ENCODE measurements at places on chromosomes 1 and 21.

DNA sequence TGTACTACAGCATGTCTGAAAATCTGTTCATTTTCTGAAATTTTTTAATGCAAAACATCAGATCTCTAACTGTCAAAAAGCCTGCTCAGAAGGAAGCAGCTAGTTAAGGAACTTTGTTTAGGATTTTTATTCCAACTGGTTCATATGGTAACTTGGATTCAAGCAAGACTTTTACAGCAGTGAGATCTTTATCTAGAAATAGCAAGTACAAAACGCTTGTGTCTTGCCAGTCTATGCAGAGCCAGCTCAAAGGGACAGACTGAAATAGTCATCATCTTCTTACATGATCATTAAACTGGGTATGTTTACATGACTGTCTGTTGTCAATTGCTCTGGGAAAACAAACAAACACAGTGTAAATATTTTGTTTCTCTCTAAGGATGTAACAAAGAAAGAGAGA is 37.6 kb downstream of the DDAH1 start:
- DNase-seq = no peak

- DNase-seq = no peak
These were observed 39.5 kb upstream of the STMN1 start for GRCh38 chr1:25945761-25946160.

DNA sequence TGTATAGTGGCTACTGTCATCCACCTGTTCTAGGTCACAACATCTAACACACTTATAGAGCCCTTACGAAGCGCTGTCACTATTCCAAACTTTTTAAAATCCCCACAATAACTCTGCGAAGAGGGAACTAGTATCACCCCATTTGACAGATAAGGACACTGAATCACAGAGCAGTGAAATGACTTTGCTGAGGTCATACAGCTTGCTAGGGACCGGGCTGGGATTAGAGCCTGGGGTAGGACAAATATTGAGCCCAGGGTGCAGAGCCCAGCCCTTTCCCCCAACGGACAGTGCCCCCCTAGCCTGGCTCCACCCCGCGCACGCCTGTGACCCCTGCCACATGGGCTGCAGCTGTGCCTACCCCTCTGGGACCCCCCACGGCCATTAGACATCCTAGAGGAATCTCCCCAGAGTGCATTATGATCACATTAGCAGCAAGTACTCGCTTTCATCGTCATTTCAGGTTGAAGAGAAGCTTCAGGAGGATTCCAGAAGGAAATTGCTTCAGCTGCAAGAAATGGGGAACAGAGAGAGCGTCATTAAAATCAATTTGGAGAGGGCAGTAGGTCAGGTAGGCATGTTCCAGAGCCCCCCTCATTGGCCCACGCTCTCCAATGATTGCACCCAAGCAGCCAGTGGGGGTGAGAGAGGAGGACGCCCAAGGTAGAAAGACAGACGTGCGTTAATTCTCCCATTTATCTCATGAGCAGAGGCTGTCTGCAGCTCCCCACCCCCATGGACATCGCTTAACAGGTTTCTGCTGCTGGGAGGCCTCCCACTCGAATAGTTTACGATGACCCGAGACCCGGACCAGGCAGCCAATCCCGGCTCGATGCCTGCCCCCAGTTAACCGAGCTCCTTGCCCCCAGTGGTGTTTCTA is 77.2 kb downstream of the FHAD1 start:
- no peak for DNase-seq

- peak; percentile 36 for DNase-seq
These were observed 5.0 kb downstream of the PFKL start for GRCh38 chr21:44304877-44305293.

- DNase-seq = peak; percentile 61
These were observed 123.9 kb upstream of the PPP2R5A start for GRCh38 chr1:212161231-212161781.

DNA sequence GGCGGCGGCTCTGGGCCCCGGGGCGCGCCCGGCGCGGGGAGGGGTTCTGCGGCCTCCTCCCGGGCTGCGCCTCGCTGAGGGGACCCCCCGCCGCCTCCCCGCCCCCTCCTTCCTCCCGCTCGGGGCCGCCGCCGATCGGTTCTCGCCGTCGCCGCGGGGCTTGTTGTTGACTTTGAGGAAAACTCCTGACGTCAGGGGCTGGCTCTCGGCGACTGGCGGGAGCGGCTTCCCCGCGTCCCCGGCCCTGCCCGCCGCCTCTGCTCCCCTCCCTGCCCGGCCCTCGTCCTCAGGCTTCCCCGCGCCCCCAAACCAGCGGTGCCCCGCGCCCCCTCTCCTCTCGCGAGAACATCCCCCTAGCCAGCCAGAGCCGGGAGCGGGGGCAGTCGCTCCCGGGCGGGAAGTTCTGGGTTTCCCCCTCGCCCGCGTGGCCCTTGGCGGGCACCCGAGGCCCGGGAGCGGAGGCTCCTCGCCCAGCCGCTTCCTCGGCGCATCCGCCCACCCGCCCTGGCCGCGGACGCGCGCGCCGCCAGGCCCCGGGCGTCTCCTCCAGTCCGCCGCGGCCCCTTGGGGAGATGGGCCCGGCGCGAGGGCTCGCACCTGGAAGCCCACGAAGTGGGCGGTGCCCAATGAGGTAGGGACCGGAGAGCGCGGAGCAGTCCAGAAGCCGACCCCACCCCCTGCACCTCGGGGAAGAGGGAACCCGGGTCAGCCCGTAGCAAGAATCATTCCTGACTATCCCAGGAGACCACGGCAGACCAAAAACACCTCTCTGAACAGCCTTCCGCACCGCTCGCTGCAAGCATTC is 611 bp upstream of the AKT3 start:
- peak; percentile 90 for DNase-seq

- no peak for DNase-seq
These were observed 137.0 kb downstream of the DENND1B start for GRCh38 chr1:197638316-197638715.

- DNase-seq = no peak
These were observed 35.5 kb downstream of the SRSF11 start for GRCh38 chr1:70256664-70257063.

GRCh38 chr21:35099310-35099709 is 50.2 kb upstream of the RUNX1 start:
- DNase-seq = no peak

GRCh38 chr1:153362187-153362775 is 4.6 kb downstream of the S100A9 start:
- DNase-seq = no peak

GRCh38 chr1:41615316-41615715 is 130.8 kb upstream of the EDN2 start:
- DNase-seq = no peak

- no peak for DNase-seq
These were observed 14.3 kb downstream of the UMODL1 start for GRCh38 chr21:42085246-42086077.

DNA sequence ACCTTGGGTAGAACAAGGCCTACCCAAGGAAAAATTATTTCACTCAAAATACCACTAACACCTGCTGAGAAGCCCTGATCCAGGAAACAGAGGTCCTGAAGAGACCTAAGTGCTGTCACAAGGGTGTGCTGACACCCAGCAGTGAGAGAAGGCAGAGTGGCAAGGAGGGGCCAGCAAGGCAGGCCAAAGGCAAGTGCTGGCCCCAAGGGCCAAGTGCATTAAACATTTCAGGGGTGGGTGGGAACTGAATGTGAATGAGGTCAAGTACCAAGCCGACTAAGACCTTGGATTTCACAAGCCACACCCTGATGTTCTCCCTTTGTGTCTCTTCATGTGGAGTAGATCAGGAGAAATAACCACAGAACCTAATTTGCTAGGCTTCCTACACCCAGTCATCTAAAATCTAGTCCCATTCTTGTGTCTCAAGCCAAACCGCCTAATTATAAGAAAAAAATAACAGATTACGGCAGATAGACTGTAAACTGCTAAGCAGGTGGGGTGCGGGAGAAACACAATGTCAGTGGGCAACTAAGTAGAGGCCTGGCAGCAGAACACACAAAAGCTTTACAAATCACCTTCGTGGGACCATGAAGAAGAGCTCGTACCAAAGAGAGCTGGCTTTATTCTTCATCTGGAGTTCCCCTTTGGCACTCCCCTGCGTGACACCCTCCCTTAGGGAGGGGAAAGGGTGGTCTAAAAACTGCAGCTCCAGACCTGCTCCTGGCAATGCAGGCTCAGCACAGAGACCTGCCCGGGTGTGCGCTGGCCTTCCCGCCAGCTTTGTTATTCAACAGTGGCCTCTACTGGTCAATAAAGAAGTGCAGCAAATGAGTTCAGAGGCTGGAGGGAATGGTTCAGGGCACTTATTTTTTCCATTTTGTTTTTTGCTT is 8.7 kb downstream of the UBE2G2 start:
- DNase-seq = peak; percentile 62

DNA sequence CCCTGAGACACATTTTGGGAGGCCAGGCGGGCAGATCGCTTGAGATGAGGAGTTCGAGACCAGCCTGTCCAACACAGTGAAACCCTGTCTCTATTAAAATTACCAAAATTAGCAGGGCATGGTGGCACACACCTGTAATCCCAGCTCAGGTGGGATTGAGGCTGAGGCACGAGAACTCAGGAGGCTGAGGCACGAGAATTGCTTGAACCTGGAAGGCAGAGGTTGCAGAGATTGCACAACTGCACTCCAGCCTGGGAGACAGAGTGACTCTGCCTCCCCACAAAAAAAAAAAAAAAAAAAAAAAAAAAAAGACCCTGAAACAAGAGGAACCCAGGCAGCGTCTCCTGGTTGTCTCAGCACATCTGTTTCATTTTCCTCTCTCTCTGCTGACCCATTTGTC is 24.2 kb downstream of the PGM1 start:
- no peak for DNase-seq

GRCh38 chr1:46343705-46344104 is 3.1 kb downstream of the NSUN4 start:
- no peak for DNase-seq

- DNase-seq = no peak
These were observed 99.1 kb downstream of the ASTN1 start for GRCh38 chr1:177065430-177065829.

DNA sequence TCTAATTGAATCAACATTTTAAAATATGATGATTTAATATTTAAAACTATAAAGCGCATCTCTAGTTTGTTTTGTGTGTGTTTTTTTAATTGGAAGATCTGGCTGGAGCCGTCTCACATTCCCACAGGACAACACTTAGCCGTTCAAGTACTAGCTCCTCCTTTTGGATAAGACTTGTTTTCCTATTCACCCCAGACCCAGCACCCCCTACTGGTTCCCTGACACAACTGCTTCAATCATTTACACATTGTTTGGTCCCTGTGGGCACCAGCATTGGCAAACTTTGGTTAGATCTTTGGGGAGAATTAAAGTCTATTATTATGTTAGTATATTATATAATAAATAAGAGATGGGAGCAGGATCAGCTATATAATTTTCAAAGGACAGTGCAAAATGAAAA is 34.5 kb downstream of the TYW3 start:
- no peak for DNase-seq

- DNase-seq = no peak
These were observed 637 bp upstream of the MYBPHL start for GRCh38 chr1:109307274-109308021.

DNA sequence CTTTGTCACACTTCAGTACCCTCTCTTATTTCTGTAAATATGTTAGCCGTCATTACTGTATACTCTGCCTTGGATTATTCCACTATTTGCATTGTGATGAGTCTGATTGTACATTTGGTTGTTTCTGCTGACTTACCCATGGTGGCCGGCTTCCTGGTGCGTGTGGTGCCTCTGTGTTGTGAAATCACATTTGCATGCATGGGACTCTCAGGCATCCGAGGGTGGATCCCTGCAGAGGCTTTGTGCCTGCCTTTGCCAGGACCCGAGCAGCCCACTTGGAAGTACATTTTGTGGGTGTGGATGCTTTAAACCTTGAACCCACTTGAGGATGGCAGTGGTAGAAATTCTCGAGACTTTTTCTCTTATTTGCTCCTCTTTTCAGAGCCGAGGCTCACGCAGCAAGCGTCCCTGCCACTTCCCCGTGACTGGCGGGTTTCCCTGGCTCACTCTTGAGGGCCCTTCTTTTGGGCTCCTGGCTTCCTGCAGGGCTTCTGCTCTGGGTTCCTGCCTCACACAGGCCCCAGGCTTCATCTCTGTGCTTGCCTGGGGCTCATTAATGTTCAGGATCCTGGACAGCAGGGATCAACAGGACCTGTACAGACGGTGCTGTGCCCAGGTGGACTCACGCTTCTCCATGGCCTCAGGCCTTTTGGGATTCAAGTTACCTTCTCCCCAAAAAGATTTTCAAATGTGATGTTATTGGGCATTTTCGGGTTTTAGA is 36.6 kb downstream of the POFUT2 start:
- no peak for DNase-seq

GRCh38 chr21:36694031-36694515 is 4.8 kb upstream of the SIM2 start:
- DNase-seq = no peak

DNA sequence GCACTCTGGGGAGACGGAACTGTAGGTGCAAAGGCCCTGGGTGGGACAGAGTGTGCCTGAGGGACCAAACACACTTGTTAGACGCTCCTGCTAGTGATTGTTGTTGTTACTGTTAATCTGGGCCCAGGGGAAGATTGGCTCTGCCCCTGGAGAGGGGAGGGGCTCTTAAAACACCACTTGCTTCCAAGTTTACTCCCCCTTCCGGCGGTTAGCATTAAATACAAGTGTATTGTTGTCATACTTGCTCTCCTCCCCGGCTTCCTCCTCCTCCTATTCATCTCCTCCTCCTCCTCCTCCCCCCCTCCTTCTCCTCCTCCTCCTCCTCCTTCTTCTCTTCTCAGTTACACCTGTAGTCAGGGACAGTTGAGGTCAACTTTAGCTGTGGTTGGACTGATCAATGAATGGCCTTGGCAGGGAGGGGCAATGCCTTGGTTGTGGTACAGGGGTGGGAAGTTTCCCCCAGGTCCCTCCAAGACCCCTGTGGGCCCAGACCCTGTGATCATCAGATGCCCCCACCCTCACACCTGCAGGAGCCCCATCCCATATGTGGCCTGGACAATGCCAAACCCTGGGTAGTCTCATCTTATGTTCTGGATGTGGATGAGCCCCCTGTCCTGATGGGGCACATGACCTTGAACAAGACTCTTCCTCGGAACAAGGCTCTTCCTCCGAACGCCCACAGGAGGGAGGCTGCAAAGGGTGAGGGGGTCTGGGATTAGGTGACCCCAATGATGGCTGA is 217.3 kb downstream of the PTPRU start:
- peak; percentile 60 for DNase-seq

- no peak for DNase-seq
These were observed 75.0 kb downstream of the EPS15 start for GRCh38 chr1:51444096-51444495.

GRCh38 chr1:203177036-203177405 is 1.4 kb upstream of the MYBPH start:
- no peak for DNase-seq

DNA sequence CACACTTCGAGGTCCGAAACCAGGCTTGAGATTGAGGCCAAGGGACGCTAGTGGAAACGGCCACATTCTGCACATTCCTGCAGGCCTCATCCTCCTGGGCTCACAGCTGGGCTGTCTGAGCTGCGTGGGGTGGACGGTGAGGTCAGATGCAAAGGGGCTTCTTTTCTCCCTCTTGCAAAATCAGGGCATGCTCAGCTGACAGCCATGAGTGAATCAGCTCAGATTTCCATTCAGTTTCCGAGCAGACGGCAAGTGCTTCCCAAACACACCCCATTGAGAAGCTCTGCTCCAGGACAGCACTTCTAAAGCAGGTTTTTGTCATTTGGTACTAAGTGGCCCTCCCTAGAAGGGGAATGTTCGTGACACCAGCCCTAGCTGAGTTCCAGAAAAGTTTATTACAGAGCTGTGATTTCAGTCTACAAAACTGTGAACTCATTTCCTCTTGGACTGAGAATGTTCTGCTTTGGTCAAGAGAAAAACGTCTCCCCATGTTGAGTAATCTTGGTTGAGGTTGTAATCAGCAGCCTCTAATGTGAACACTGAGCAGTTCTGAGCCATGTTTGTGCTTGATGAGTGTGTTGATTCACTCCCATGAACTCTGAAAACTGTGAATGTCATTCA is 10.0 kb downstream of the PDPN start:
- DNase-seq = no peak

Measured in SW480 (cell line).